ENCODE measurements at places on chromosomes 6 and 20.

DNA sequence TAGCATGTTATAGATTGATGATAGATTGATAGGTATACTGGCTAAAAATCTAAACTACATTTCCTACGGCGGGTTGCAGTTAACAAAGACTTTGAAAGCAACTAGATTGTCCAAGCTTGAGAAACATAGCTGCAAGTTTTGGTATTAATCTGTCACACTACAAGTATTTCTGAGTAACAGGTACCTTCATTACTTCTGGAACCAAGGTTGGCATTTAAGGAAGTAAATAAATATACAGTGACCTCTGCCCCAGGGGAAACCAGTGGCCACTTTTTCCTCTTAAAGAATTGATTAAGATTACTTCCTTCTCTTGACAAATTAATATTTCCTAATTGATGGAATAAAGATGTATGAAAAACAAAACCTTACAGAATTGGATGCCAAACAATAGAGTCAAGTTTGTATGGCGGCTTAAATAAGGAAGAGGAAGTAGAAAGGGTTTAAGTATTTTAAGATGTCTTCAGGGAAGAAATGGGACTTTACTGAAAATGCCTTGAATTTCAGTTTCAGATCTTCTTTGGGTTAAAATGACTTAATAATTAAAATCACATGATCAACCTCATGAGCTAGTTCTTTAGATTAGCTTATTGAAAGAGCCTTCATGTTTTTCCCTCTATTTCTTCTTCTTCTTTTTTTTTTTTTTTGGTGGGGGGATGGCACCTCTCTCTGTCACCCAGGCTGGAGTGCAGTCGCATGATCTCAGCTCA is 132.8 kb downstream of the DOK5 start:
- no peak for DNase-seq

DNA sequence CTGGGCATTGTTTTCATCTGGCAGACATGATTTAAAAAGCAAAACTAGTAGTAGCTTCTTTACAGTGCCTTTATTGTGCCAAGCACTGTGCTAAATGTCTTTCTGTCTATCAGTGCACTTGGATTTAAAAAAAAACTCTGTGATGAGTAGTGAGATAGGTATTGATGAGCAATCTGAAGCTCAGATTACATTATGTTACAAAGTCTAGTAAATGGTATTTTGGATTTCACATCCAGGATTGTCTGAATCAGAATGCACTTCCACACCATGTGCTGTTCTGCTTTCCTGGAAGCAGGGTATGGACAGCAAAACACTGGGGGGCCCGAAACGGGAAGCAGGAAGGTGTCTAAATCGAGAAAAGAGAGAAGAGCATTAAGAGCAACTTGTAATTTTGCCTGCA is 103.4 kb upstream of the CCN2 start:
- no peak for DNase-seq

GRCh38 chr6:1176567-1176966 is 135.3 kb upstream of the FOXQ1 start:
- no peak for DNase-seq

DNA sequence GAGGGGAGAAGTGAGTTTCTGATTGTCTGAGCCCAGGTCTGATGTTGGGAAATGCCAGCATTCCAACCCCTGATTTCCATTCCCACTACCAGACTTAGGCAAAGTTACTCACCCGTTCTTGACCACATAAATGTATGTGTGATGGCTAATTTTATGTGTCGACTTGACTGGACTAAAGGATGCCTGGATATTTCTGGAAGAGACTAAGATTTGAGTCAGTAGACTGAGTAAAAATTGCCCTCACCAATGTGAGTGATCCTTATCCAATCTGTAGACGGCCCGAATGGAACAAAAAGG is 95.8 kb upstream of the TAB2 start:
- no peak for DNase-seq

DNA sequence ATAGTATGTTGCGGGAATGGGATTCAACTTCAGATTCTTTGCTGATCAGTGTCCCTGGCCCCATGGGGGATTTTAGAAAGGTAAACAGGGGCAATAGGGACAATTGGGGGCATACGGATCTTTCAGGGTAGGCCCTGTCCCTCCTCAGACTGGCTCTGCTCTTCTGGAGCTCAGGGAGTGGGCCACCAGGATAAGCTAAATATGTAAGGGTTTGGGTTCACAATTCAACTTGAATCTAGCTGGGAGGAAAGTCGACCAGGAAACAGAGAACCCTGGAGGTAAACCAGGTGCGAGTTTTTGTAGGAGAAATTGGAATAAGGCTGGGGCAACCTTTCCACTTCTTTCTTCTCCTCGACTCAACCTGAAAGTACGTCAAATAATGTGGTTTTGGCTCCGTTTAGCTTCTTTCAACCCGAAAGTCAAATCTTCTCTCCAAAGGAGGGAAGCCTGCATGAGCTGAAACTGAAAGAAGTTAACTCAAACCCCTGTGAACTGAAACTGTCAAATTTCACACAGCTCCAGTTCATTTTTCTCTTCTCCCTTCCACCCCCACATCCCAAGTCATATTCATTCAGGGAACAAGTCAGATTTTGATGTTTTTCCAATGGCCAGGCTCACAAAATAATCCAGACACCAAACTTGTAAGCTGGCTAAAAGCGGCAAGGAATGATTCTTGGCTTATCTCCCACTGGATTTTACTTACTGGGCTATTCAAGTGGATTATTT is 278.2 kb downstream of the CLIC5 start:
- DNase-seq: no peak

Measured in non-pigmented ciliary epithelial cell (primary cell).